ENCODE measurements at places on chromosomes 16 and 17. TPM values are rescaled to one million over a fixed set of nuclear protein-coding genes. Genes with fewer than 3 reads are reported as not detected.

GRCh38 chr16:89287777-89288576, 70.5 kb downstream of the ZNF778 start:
- H3K27ac ChIP-seq: no peak overlapping the region
- no peak overlapping the region for H3K4me3 ChIP-seq
- peaks cover 30% of the 10 kb centered on the region for H3K36me3 ChIP-seq
- no peak for DNase-seq
- H3K4me1 ChIP-seq: no peaks in the 10 kb centered on the region
- H3K27me3 ChIP-seq: no peaks in the 10 kb centered on the region

DNA sequence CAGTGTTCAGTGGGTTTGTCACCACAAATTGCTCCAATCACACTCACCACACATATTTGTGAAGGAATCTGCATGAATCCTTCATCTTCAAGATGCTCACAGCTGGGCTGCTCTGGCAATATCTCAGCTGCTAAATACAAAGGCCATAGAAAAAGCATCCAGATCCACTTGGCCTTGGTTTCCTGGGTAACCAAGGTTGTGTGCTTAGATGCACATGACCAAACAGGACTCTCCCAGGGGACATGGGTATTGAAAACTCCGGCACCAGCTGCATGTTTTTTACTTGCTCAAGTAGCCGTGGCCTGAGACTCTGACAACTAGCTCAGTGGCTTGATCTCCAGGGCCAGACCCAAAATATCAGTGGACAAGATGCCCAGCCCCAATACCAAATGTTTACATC, 131.3 kb downstream of the CBLN1 start:
- H3K27me3 ChIP-seq: no peaks in the 10 kb centered on the region
- H3K4me1 ChIP-seq: no peaks in the 10 kb centered on the region
- no peak for DNase-seq
- no peak overlapping the region for H3K4me3 ChIP-seq

DNA sequence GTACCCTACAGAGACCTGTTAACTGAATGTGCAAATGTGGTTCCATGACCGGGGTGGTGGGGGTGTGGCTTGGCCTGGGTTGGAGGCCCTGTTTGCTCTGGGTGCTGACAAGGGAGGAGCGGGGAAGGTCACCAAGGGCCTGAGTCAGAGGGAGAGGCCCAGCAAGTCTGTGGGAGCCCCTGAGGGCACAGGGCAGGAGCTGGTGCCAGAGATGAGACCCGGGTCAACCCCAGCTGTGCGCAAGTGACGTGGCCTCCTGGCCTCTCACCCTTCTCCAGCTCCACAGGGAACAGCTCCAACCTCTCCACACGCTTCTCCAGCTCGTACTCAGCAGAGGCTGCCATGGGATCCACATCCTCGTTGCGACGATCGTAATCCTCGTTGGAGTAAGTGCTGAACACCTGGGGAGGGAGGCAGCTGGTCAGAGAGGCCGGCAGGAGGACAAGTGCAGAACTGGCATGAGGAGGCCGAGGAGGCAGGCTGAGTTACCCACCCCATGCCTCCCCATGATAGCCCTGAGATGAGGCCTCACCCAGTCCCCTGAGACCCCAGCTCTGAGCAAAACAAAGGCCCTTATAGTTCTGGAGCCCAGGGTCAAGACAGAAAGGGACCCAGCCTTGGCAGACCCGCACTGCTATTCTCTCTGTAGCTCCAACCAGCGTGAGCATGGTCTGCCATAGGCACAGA, 5.5 kb downstream of the PPP1R9B start:
- no peaks in the 10 kb centered on the region for H3K27me3 ChIP-seq
- DNase-seq: no peak
- peak overlapping the region; percentile 45 for H3K27ac ChIP-seq

Gene AGRP
- not detected for total RNA-seq

Gene GPR139
- total RNA-seq: not detected

GRCh38 chr16:74829637-74830036, 55.0 kb upstream of the FA2H start:
- peaks cover 11% of the 10 kb centered on the region for H3K4me1 ChIP-seq
- H3K27ac ChIP-seq: peak overlapping the region; percentile 45
- H3K27me3 ChIP-seq: no peaks in the 10 kb centered on the region
- no peak overlapping the region for H3K4me3 ChIP-seq
- H3K36me3 ChIP-seq: no peaks in the 10 kb centered on the region
